Suprapubic skin (tissue), 4 donors: ENCODE measurements at places on chromosomes 6 and 20.

DNA sequence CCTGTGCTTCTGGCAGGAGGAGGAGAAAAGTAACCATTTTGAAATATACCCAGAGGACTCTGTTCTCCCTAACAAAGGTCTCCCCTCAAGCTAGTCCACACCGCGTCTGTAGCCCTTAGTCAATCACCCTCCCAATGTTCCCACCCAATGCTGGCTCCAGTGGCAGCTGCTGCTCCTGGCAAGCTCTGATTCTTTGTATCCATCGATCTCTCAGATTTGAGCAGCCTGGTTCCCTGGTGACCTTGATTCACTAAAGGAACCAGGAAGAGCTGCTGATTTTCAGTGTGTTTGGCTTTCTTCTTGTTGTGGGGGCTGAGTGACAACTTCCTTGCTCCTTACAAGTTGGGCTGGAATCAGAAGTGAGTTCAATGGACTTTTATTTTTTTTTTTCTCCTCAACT is 68.5 kb downstream of the FOXC1 start:
- no peaks in the 10 kb centered on the region for H3K27me3 ChIP-seq
- no peak for DNase-seq
- H3K36me3 ChIP-seq, result no peaks in the 10 kb centered on the region
- H3K27ac ChIP-seq, result peak overlapping the region; percentile 59
- peaks cover 16% of the 10 kb centered on the region for H3K4me1 ChIP-seq

- H3K4me3 ChIP-seq, result no peak overlapping the region
- H3K27me3 ChIP-seq, result peaks cover 11% of the 10 kb centered on the region
- no peak for DNase-seq
- H3K27ac ChIP-seq, result no peak overlapping the region
- peaks cover 8% of the 10 kb centered on the region for H3K4me1 ChIP-seq
- no peaks in the 10 kb centered on the region for H3K36me3 ChIP-seq
These were observed 41.9 kb downstream of the EDN3 start for GRCh38 chr20:59342023-59342957.

GRCh38 chr6:145924600-145924999 is 39.6 kb downstream of the SHPRH start:
- H3K27ac ChIP-seq, result no peak overlapping the region
- H3K4me1 ChIP-seq, result no peaks in the 10 kb centered on the region
- peaks cover 51% of the 10 kb centered on the region for H3K36me3 ChIP-seq
- no peak overlapping the region for H3K4me3 ChIP-seq

DNA sequence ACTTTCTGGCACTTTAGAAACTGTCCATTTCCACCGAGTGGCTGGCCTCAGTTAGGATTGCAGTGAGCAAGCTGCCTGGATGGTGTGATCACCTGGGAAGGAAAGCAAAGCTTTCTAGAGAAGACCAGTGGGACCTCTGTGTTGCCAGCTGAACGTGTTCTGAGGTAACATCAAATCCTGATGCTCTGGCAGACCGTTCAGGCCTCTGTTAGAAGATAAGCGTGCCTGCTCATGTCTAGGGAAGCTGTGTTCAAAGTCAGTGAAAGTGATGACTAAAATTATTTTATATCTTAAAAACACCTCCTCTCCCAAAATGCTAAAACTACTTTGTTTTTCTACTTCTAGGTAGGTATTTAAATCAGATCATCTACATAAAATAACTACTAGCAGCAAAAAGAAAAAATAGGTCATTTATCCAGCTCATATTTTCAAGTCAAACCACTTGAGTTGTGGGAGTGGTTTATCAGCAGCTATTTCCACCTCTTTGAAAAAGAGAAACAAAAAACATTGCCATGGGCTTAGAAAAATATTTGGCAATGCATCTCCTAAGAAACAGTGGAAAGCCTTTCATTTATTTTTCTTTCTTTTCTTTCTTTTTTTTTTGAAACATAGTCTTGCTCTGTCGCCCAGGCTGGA is 54.8 kb downstream of the CEP43 start:
- no peak for DNase-seq
- H3K4me3 ChIP-seq, result no peak overlapping the region
- H3K36me3 ChIP-seq, result no peaks in the 10 kb centered on the region
- H3K4me1 ChIP-seq, result no peaks in the 10 kb centered on the region
- H3K27ac ChIP-seq, result no peak overlapping the region

DNA sequence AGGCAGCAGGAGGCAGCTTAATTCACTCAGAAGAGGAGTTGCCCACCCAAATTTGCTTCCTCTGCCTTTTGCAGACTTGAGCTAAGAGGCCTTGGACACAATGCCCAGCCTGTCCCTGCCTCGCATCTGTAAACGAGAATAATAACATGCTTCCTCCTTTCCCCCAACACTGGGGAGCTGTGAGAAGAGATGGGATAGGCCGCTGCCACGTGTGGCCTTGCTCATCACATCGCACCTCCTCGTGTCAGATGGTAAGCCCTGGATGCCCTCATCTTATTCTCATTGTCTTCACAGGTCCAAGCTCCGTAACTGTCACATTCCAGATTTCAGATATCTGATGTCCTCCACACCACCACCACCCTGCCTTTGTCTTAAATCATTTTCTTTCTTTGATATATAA is 13.1 kb upstream of the TUBB2B start:
- no peak for DNase-seq
- no peak overlapping the region for H3K4me3 ChIP-seq
- no peak overlapping the region for H3K27ac ChIP-seq
- no peaks in the 10 kb centered on the region for H3K36me3 ChIP-seq
- H3K4me1 ChIP-seq, result no peaks in the 10 kb centered on the region
- H3K27me3 ChIP-seq, result no peaks in the 10 kb centered on the region

DNA sequence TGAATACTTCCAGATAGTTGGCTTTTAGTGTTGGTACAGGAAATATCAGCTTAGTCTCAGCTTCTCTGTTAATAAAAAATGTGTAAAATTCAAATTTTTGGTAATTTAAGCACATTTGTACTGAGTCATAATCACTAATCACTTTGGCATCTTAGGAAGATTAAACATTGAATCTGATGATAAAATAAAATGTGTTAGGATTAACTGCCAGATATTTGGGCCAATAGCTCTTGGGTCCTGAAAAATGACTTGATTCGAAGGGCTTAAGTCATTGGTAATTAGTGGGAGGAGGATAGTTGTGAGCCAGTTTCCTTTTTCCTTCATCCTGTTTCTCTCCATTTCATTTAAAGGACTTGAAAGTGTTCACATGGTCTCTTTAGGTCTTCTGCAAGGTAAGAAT is 426.1 kb downstream of the RFPL4B start:
- no peaks in the 10 kb centered on the region for H3K27me3 ChIP-seq
- no peaks in the 10 kb centered on the region for H3K36me3 ChIP-seq
- no peak overlapping the region for H3K27ac ChIP-seq
- H3K4me1 ChIP-seq, result no peaks in the 10 kb centered on the region
- DNase-seq, result no peak

DNA sequence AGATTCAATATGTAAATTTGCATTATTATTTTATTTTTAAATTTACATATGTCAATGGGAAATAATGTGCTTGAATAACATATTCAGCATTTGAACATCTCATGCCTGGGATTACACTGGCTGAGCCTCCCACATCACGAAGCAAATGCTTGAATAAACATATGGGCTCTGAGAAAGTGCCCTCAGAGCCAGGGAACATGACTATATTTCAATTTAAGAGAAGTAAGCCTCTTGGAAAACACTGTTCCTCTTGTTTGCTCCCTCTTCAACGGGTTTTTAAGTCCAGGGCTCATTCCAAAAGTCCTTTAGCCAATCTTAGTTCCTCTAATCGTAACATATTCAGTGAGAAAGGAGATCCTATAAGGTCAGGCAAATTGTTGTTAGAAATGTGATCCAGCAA is 122.0 kb downstream of the GMPR start:
- H3K4me3 ChIP-seq, result no peak overlapping the region
- H3K27ac ChIP-seq, result peak overlapping the region; percentile 35
- no peaks in the 10 kb centered on the region for H3K36me3 ChIP-seq
- no peak for DNase-seq

- H3K27me3 ChIP-seq, result no peaks in the 10 kb centered on the region
- no peak for DNase-seq
- H3K36me3 ChIP-seq, result no peaks in the 10 kb centered on the region
These were observed 430.5 kb upstream of the EPHA7 start for GRCh38 chr6:93849857-93850256.

DNA sequence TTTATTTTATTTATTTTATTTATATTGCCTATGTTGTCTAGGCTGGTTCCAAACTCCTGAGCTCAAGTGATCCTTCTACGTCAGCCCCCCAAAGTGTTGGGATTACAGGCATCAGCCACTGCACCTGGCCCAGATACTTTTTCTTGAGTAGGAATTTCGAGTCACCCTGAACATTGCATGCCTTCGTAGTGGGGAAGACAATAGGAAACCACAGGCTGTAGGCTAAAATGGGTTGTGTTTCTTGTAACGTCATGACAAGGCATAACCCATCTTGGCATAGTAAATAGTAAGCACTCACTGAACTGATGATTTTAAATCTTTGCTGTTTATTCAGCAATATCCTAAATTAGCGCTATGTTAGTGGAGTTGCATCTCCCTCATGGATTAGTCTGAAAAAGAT is 34.9 kb downstream of the PTPN1 start:
- peaks cover 40% of the 10 kb centered on the region for H3K4me1 ChIP-seq
- H3K36me3 ChIP-seq, result no peaks in the 10 kb centered on the region
- no peak for DNase-seq
- H3K27me3 ChIP-seq, result no peaks in the 10 kb centered on the region
- H3K27ac ChIP-seq, result no peak overlapping the region

GRCh38 chr6:75220357-75220756 is 14.5 kb upstream of the COL12A1 start:
- no peaks in the 10 kb centered on the region for H3K36me3 ChIP-seq
- DNase-seq, result no peak
- H3K4me1 ChIP-seq, result peaks cover 3% of the 10 kb centered on the region

- H3K27ac ChIP-seq, result no peak overlapping the region
- peaks cover 100% of the 10 kb centered on the region for H3K27me3 ChIP-seq
- DNase-seq, result no peak
- no peak overlapping the region for H3K4me3 ChIP-seq
These were observed 1.4 kb downstream of the SLC12A5 start for GRCh38 chr20:46030284-46031013.

GRCh38 chr6:107314531-107314939 is 144.8 kb downstream of the PDSS2 start:
- H3K4me1 ChIP-seq, result no peaks in the 10 kb centered on the region
- no peak overlapping the region for H3K4me3 ChIP-seq
- H3K27ac ChIP-seq, result no peak overlapping the region

DNA sequence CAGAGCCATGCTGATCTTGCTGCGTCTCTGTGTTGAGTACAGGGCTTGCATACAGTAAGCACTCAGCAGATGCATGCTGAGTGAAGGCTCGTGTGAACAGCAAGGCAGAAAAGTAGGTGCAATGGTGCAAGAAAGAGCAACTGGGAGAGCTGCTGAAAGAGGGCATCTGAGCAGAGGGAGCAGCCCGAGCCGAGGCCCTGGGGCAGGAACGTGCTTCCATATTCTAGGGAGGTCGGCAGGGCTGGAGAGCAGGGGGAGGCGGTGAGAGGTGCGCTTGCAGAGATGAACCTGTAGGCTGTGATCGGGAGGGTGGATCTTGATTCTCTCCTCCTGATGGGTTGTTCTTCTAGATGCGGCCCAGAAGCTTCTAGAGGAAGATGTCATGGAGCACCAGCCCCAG is 26.4 kb upstream of the STX16 start:
- H3K4me1 ChIP-seq, result peaks cover 5% of the 10 kb centered on the region
- H3K27me3 ChIP-seq, result peaks cover 10% of the 10 kb centered on the region
- H3K36me3 ChIP-seq, result no peaks in the 10 kb centered on the region
- no peak for DNase-seq
- no peak overlapping the region for H3K4me3 ChIP-seq

DNA sequence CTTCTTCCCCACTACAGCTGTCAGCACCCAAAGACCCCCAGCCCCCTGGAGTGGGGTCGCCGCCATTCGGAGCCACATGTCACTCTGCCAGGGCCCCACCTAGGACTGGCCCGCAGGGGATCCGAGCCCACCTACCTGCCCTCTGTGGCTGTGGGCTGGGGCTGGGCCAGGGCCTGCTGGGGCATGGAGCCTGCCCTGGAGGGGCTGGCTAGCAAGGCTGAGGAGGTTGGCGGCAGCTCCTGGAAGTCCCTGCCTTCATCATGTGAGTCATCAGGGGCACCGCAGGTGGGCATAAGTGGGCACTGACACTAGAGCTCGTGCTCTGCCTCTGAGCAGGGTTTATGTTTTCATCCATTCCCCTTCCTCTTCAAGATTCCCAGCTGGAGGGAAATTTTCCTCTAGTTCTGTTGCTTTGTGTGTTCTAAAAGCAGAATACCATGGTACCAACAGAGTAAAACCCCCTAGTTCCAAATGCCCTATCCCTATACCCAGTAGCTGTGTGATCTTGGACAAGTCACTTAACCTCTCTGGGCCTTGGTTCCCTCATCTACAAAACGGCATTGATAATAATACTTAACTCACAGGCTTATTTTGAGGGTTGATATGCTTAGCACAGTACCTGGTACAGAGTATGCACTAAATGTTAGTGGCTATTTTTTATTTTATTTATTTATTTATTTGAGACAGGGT is 8.7 kb upstream of the FANCE start:
- no peak overlapping the region for H3K27ac ChIP-seq
- no peaks in the 10 kb centered on the region for H3K27me3 ChIP-seq
- H3K36me3 ChIP-seq, result no peaks in the 10 kb centered on the region
- DNase-seq, result no peak
- no peak overlapping the region for H3K4me3 ChIP-seq

- peaks cover 48% of the 10 kb centered on the region for H3K4me1 ChIP-seq
- DNase-seq, result no peak
- H3K27me3 ChIP-seq, result peaks cover 67% of the 10 kb centered on the region
- H3K4me3 ChIP-seq, result peak overlapping the region; percentile 71
- H3K36me3 ChIP-seq, result no peaks in the 10 kb centered on the region
These were observed 817 bp upstream of the SLCO4A1 start for GRCh38 chr20:62641321-62642050.

DNA sequence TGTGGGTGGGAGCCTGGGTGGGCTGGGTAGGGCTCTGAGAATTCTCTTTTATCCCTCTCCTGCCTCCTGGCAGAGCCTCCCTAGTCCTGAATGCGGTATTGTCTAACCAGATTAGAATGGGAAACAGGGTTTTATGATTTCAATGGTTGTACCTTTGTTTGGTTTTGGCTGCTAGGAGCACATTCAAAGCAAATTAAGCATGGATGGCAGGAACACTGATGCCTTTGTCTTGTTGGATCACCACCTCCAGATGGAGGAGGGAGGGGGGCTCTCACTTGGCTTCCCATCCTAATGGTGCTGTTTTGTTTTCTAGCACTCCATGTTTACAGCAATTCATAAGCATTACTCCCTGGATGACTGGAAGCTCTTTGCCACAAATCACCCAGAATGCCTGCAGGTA is 11.6 kb downstream of the GMPR start:
- no peaks in the 10 kb centered on the region for H3K27me3 ChIP-seq
- no peak overlapping the region for H3K4me3 ChIP-seq
- peak overlapping the region; percentile 32 for H3K27ac ChIP-seq
- H3K36me3 ChIP-seq, result no peaks in the 10 kb centered on the region

- H3K27me3 ChIP-seq, result no peaks in the 10 kb centered on the region
- H3K36me3 ChIP-seq, result no peaks in the 10 kb centered on the region
- DNase-seq, result no peak
- no peak overlapping the region for H3K27ac ChIP-seq
- H3K4me3 ChIP-seq, result no peak overlapping the region
These were observed 50.8 kb upstream of the AIG1 start for GRCh38 chr6:143009851-143010250.
